Activated CD4-positive, alpha-beta memory T cell treated with anti-CD3 and anti-CD28 coated beads, Interleukin-2, amount 10 ng/mL, durations not matched to agents 7 days and 5 days (primary cell): ENCODE measurements at places on chromosomes 5 and 9.

GRCh38 chr5:97074859-97075489 is 67.4 kb downstream of the LIX1 start:
- no peak for DNase-seq

GRCh38 chr5:178382754-178383164 is 150.2 kb upstream of the PHYKPL start:
- no peak for DNase-seq

DNA sequence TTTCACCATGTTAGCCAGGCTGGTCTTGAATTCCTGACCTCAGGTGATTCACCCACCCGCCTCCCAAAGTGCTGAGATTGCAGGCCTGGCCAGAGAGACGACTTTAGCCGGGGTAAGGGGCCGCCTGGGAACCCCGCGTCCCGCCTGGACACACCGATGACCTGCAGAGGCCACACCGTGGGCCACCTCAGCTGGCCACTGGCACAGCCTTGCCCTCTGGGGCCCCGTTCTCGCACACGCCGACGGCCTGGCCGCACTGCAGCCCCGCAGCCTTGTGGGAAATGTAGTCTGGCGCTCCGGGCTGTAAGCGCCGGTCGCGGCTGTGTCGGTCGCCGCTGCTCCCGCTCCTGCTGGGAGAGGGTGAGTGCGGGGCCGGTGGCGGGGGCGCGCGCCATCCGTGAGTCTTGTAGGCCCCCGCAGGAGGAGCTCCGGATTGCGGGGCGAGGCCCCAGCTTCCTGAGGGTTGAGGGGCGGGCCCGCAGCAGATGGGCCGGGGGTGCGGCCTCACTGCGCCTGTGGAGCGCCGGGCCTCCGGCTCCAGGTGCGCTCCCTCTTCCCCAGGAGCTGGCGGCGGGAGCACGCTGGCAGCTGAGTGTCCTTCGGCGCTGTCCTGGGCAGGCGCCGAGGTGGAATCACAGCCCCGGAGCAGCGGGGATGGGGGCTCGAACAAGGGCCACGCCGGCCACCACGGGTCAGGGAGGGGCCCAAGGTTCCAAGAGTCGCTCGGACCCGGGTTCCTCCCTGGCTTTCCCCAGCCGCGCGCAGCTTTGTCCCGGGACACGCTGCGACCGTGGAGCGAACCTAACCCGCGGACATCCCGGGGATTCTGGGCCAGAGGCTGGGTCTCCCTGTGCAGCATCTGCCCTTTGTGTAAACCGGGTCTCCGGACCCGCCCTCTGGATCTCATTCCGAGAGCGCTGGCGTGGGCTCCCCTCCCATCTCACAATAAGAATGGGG is at the start of gene ZFP2:
ZFP2 (plus strand) TSS at position 299 of the 957 bp plus-strand sequence. CDS start 35,401 bp downstream, outside the sequence.
- peak; percentile 17 for DNase-seq

DNA sequence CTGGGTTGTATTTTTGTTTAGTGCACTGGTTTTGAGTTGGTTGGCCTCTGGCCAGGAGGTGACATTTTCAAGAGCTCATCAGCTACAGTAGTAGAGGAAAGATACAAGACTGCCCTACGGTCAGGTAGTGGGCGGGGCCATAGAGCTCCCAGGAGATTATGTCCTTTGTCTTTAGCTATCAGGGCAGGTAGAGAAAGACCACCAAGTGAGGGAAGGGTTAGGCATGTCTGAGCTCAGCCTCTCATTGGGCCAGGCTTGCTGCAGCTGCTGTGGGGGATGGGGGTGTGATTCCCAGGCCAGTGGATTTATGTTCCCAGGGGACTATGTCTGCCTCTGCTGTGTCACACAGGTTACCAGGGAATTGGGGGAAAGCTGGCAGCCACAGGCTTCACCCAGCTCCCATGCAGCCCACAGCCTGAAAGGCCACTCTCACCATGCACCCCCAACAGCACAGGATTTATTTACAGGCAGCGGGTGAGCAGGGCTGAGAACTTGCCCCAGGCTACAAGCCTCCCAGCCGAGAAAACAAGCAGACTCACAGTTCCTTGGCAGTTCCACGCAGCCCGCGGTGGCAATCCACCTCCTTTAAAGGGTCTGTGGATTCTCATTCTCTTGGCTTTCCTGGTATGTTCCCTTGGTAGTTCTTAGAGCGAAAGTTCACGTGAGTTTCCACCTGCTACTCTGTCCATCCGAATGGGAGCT is 37.5 kb upstream of the BOD1 start:
- DNase-seq: no peak

- no peak for DNase-seq
Measured at GRCh38 chr9:36169166-36169565, at the start of gene CCIN. Gene CCIN (plus strand): TSS chr9:36169388. CDS start chr9:36169503, 115 bp downstream.

DNA sequence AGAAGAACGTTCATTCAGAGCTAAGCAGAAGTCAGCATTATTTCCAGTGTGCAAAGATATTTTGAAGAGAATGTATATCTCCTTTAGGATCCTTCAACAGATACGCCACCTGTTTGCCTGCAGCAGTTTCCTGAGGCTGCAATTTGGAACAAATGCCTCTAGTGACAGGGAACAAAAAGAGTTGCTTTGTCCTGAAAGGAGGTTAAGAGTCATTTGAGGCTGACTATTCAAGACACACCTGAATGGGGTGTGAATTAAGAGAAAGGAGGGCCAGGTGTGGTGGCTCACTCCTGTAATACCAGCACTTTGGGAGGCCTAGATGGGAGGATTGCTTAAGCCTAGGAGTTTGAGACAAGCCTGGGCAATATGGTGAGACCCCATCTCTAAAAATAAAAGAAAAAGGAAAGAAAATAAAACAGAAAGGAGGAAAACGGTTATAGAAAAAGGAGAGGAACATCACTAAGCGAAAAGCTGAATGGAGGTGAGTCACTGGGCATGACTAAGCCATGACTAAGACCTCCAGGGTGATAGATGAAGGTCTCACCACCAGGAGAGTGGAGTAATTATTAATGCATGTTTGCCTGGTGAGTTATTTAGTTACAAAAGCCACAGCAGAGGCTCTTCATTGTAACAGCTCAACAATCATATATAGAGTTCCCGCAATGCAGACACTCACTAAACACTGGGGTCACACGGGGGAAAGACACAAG is 255.2 kb upstream of the TNC start:
- no peak for DNase-seq

- DNase-seq: no peak
Measured at GRCh38 chr5:101878190-101878589, 417.9 kb downstream of the SLCO4C1 start.

DNA sequence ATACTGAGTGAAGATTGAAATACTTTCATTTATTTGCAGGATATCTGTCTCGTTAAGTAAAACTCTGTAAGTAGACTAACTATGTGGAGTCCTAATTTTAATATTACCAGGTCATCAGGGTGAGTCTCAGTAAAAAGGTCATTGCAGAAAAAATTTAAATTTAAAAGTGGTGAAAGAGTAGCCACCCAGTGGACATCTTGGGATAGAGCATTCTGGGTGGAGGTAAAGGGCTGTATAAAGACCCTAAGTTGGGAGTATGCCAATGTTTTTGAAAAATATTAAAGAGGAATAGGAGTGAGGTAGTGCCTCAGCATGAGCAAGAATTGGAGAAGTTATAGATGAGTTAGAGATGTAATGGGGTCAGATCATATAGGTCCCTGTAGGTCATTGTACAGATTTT is 145.5 kb downstream of the HMHB1 start:
- no peak for DNase-seq

- DNase-seq: no peak
Measured at GRCh38 chr5:164300295-164300694, 794.9 kb downstream of the MAT2B start.

GRCh38 chr5:138536665-138537315 is 6.2 kb downstream of the ETF1 start:
- DNase-seq: no peak

- no peak for DNase-seq
Measured at GRCh38 chr5:125715216-125715615, 708.0 kb upstream of the GRAMD2B start.

- DNase-seq: peak; percentile 44
Measured at GRCh38 chr9:96232539-96233241, 69.3 kb downstream of the HSD17B3 start.

- no peak for DNase-seq
Measured at GRCh38 chr5:126274763-126275125, 148.5 kb upstream of the GRAMD2B start.

DNA sequence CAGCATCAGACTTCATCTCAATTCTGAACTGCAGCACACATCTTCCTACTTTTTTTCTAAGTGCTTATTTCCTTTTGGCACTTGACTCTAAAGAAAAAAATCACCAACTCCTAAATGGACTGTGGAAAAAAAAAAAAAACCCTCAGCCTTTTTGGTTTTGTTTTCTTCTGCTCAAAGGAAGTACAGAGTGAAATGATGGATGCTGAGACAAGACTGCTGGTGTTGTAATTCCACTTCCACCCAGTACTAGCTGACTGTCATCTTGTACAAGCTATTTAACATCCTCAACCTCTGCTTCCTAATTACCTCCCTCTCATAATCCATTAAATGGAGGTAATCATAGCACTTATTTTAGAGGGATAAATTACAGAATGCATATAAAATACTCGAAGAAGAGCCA is 171.5 kb upstream of the GNA14 start:
- DNase-seq: no peak

DNA sequence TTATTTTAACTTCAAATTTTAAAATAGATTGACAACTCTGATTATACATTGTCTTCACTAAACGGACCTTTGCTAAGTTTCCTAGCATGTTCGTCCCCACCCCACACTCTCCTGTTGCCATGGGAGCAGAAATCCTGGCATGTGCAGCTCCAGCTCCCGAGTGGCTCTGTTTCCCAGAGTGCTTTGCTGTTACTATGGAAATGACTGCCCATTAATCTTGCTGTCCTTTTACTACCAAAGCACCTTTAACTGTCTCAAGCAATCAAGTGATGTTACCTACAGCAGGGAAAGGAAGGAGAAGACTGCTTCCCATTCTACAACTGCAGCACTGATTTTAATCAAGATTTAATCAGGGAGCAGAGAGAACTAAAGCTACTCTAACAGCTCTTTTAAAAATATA is 212.0 kb upstream of the KIF2A start:
- DNase-seq: no peak

GRCh38 chr5:151550146-151550545 is 41.0 kb downstream of the FAT2 start:
- no peak for DNase-seq

- DNase-seq: no peak
Measured at GRCh38 chr5:75951158-75951557, 132.0 kb upstream of the SV2C start.

- no peak for DNase-seq
Measured at GRCh38 chr9:88936132-88936531, 55.1 kb upstream of the S1PR3 start.

DNA sequence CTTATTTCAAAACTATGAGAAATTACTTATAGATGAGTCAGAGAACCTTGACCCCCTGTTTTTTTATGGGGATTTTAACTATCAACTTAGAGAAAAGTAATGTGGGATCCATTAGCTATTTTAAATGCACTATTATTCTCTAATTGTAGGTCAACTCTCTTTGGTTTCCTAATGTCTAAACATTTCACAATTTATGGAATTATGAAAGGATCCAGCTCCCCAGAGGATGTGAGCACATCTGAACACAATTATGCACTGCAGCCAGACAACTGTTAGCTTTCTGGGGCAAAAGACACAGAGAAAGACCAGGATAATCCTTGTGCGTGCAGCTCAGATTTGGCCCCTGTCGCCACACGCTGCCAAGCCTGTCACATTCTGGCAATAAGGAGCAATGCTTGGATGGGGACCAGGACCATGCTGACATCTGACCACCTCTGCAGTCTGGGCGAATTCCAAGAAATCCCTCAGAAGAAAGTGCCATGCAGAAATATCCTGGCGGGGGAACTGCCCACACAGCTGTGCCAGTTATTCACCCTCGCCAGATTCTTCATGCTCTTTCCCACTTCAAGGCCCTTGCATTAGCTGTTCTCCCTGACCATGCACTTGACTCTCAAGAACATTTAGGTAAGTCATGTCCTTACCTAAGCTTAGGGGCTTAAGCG is 22.2 kb upstream of the CMBL start:
- no peak for DNase-seq

DNA sequence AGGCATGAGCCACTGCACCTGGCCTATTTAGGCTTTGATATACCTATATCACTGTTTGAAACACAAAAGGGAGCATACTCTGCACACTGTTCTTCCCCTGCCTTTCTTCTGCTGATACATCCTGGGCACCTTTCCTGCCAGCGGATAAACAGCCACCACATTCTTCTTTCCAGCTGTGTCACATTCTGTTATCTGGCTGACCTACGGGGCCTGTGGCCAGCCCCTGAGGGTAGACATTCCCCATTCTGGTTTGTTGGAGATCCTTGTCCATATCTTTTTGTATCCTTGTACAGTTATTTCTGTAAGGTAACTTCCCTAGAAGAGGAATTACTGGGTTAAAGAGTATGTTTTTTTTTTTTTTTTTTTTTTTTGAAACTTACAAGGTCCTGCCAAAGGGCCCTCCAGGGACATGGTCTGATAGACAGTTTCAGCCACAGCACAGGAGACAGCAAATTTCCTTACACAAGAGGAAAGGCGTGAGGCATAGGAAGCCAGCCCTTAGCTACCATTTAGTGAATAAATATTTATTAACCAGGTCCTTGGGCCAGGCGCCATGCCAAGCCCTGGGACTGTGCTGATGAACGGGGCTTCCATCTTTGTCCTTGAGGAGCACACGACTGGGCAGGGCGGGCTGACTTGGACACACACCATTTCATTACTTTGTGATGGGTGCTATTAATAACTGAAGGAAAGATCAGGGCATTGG is 57.8 kb downstream of the ERGIC1 start:
- DNase-seq: no peak

DNA sequence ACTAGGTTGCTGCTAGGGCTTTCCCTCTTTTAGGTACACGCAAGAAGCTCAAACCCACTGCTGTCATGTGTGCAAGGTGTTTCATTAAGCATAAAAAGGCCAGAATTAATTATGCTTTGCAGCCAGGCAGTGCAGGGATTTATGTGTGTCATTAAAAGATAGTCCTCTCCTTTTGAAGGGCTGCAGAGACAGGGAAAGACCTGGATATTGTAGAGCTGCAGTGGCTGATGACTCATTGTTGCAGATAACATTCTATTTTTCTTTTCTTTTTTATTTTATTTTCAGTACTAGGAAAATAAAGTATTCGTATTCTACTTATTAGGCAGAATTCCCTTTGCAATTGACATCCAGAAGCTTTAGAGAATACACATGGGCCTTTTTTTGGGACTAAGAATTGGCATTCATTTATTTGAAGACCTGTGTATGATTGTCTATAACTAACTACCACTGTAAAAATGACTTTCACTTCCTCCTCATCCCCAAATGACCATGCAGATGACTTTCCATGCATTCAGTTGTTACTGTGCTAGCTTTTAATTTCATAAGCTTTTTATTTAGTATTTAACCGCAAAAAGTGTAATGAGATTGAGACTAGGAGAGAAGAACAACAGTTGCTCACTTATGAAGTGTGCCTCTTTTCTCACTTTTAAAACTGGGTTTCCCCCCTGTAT is 113.0 kb downstream of the PAM start:
- no peak for DNase-seq

DNA sequence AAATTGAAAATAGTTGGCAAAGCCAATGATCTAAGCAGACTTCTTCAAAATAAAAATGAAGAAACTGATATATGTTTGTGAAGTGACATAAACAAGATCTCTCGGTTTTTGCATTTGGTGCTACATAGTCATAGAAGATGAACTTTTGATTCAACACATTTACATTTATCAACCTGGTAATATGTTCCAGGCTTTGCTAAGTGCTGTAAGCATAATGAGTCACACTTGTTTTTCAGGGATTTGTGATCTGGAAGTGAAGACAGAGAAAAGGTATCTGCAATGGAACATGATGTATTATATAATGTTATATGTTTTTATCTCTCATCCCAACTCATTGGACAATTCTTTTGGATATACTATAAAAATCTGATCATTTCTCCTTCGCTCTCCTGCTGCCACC is 801.4 kb downstream of the BRINP1 start:
- no peak for DNase-seq
